ENCODE measurements at places on chromosomes 5 and 9.

DNA sequence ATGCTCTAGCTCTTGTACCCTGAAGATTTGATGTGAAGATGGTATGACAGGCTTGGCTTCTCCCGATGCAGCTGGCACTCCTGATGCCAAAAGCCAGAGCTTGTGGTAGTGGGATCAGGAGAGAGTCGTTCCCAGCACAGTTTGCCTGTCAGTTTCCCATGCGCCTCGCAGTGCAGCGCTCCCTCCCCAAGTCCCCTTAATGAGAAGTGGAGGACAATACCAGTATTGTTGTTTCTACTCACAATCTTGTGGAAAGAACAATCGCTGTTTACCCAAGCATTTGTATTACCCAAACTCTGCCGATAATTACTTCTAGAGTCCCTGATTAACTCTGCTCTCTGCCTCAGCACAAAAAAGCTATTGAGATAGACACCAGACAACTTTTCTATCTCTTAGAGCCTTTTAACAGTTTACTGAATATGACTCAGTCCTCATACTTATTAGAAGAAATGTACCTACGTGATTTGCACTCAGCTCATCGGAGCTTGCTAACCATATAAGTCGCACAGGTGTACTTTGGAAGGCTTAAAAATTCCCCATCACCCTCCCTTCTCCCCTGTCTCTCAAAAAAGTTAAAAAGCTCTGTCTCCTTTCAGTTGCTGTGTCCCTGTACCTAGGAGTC, 283.2 kb upstream of the TMEM161B start:
- no peak for DNase-seq

DNA sequence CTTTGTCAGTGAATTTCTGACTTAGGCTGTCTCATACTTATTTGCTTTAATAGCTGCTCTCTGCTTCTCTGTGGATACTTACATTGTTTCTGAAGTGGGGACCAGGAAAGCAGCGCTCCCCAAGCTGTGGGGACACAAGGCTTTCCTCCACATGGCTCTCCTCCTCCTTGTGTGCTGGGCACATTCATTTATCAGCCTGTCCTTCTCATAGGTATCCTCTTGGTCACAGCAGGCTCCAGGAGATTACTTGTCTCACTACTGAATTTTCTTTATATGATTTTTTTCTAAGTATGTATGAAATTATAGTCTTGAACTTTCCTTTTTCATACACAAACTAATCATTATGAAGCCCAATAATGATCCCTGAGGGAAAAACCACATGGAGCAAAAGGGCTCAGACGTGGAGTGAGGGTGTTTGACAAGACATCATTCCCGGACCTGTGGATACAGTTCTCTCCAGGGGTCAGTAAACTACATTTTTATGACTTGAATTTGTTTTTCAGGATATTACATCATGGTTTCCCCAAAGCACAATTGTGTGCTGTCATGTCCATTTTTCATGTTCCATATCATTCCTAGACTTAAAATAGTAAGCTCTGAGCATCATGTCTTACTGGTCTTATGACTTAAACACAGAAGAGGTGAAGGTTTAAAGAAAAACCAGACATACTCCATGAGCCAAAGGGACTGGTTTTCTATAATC, 234.5 kb downstream of the PCSK1 start:
- no peak for DNase-seq

DNA sequence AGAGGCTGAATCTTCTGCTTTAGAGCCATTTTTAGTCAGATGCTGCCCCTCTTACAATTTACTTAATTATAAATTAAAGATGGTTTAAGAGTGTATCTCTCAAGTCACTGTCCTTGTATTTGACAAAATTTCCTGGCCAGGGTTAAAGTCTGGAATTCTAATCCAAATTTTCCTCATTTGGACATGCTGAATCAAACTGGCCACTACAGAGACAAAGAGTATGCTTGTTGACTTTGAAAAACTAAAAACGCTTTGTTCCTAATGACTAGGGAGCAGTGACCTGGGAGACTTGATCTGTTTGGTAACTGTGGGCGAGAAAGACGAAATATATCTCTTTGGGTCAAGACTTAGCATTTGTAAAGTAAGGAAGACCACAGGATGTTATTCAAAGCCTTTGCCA, 303.2 kb downstream of the ZSWIM6 start:
- no peak for DNase-seq

GRCh38 chr5:106578736-106579135, 1092.0 kb downstream of the EFNA5 start:
- no peak for DNase-seq

DNA sequence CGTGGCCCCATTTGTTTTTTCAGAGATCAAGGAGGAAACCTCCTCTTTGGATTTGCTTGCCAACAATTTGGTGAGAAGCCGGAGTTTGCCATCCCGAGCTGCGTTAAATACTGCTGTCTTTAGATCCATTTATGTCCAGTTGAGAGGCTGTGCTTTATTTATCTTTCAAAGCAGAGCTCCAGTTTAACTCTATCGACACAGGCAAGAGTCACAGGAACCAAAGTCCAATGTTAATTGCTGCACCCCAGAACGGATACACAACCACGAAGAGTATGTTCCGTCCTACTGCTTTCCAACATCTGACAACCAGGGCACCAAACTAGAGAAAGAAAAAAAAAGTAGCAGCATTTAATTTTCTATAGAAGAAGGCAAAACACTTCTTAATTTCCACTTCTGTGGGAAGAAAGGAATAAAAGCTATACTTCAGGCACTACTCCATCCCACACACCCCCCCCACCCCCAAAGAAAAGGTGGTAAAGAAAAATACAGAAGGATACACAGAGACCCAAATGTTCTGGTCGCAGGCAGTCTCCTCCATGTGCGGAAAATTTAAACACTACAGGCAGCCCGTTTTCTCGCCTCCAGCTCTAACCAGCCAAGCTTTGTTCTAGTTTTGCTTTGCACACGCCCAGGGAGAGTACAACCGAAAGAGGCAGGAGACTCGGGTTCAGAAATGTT, 1.1 kb downstream of the FEM1C start:
- DNase-seq, result no peak

GRCh38 chr9:133715866-133716563, 22.1 kb downstream of the SARDH start:
- DNase-seq, result no peak

- no peak for DNase-seq
Measured at GRCh38 chr9:95078939-95079338, 238.6 kb downstream of the FANCC start.

GRCh38 chr9:115593587-115594091, 475.7 kb upstream of the TNC start:
- DNase-seq, result no peak

- no peak for DNase-seq
Measured at GRCh38 chr9:77802515-77803293, 154.6 kb upstream of the GNA14 start.

DNA sequence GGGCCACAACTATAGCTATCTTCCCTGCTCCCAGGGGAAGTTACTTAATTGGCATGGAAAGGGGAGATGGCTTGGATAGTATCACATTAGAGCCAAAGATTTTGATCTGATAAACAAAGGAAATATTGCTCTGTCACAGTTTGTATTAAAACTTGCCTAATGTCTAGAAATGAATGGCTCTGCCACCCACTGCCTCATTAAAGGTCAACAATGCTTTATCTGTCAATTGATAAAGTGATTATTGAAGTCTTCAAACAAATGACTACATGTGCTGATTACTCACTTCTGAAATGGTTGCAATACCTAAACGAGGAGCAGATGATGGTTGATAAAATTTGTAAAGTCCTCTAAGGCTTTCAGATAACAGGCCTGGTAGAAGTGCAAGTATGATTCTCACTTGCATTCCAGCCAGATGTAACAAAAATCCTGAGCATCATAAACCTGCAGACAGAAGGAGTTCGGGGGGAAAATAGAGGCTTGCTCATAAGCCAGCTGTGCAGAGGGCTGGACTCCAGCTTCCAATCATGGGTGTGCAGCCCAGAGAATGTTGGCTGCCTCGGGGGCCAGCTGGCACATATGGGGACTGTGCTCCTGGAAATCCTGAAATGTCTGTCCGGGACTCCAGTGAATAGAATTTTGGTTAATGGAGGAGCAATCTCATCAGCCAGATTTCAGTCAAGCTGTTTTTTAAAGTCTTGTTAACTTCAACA, 200.5 kb upstream of the SLC27A6 start:
- no peak for DNase-seq

DNA sequence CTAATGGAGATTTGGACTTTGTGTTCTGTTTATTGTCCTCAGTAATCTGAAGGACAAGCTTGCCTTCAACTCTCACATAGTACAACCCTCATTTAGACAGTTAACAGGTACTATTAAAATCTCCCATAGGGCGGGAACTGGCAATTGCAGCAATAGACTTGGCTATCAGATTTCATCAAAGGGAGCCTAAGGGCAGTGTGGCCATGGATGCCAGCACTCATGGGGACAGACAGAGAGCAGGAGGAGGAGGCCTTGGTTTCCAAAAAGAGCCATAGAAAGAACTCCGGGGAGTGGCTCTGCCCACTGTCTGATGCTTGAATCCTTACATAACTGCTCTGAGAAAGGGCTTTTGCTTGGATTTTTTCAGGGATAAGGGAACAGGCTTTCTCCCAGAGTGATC, 6.8 kb downstream of the SLC36A1 start:
- DNase-seq, result no peak

DNA sequence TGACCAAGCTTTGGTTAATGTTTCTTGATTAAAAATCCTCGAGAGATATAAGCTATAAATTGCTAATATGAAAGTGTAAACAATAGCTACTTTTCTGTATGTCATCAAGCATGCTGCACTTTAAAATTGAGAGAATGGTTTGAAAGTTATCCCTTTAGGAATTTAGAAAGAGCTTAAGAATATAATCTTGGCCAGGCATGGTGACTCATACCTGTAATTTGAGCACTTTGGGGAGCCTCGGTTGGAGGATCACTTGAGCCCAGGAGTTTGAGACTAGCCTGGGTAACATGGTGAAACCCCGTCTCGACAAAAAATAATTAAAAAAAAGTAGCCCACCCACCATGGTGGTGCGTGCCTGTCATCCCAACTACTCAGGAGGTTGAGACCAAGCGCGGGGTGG, 12.2 kb upstream of the MROH2B start:
- no peak for DNase-seq

DNA sequence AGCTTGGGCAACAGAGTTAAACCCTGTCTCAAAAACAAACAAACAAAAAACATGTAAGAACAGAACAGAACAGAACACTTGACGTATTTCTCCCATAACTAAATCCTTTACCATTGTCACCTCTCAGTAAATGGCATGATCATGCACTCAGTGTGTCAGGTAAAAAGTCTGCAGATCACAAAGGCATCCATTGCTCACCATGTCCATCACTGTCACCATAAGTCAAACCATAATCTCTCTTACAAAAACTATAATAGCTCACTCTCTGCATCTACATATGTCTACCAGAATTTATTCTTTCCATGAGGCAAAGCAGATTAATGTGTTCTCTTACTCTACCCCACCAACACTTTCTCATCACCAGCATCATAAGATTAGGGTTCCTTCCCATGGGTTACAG, 387.5 kb downstream of the CDH12 start:
- DNase-seq, result no peak

GRCh38 chr5:69103521-69103920, 9.7 kb downstream of the SLC30A5 start:
- DNase-seq, result no peak

- no peak for DNase-seq
Measured at GRCh38 chr5:168724227-168724626, 145.1 kb upstream of the PANK3 start.

GRCh38 chr5:65070026-65070425, 301.3 kb downstream of the CWC27 start:
- DNase-seq, result no peak

- DNase-seq, result no peak
Measured at GRCh38 chr5:128036950-128037349, 46.6 kb upstream of the SLC12A2 start.

DNA sequence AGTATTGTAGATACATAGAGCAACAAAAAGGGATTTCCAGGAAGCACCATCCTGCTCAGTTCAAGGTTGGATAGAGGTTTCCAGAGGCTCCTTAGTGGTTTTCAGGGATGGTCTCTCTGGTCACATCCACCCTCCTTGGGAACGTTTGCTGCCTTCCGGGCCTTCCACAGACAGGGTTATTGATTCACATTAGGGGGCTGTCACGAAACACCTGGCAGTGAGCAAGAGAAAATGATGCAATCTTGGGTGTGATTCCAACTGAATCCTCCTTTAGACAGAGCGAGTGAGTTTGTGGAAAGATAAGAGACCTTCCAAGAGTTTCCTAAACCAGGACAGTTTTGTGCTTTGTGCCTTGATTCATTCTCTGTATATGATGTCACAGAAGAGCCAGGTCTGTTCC, 43.8 kb upstream of the CTSL start:
- DNase-seq, result no peak

DNA sequence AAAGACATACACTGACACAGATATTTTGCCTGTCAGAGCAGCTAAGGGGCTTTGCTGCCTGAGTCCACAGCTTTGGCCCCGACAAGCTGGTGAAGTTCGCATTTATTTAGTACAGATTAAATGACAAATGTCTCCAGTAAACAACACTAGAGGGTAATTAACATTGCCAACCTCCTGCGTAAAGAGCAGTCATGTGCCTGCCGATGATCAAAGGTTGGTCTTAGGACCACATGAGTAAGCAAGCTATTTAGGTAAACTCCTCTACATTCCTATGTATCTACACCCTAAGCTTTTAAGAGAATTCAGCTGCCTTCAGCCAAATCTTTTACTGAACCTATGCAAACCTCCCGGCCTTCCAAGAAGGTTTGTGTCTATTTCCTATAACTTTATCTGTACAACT, 73.0 kb upstream of the PJA2 start:
- DNase-seq, result no peak

DNA sequence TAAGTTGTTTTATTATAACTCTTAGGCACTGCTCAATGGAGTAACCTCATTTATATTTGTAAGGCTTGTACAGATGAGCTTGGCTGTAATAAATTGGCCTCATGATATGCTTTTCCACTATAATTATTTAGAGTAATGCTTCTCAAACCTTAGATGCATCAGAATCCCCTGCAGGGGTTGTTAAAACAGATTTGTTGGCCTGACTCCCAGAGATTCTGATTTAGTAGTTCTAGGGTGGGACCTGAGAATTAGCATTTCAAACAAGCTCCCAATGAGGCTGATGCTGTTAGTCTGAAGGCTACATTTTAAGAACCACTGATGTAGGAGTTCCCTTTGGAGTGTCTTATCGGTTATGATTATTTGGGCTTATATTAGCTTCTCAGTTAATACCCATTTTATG, 38.2 kb upstream of the ARSB start:
- DNase-seq, result no peak

DNA sequence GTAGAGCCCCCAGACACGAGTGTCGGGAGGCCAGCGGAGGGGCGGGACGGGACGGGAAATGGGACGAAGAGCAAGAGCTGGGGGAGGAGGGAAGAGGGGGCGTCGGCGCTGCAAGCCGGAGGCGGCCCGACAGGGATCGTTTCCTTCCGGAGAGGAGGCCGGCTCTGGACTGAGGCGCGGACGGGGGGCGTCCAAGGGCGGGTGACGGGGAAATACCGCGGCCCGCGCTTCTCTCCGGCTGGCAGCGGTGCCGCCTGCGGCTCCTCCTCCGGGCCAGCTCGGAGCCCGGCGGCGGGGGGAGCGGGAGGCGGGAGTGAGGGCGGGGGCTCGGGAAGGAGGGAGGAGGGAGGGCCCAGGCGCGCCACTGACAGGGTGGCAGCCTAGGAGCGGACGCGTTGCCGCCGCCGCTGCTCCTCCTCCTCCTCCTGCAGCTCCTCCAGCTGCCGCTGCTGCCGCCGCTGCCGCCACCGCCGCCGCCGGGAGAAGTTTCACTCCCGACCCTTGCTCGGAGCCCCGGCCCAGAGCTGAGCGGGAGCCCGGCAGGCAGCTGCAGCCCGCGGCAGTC, at the start of gene CHSY3:
TSS of gene CHSY3 (plus strand) at position 364 of the 565 bp plus-strand sequence.
- peak; percentile 13 for DNase-seq

- DNase-seq, result no peak
Measured at GRCh38 chr5:88063813-88064212, 204.8 kb downstream of the TMEM161B start.

All from stimulated activated CD8-positive, alpha-beta memory T cell treated with anti-CD3 and anti-CD28 coated beads, Interleukin-15, amount 100 ng/mL, for 24 hours (primary cell).